ACHN (cell line): ENCODE measurements at places on chromosomes 3 and 15.
A peak's percentile ranks its signal among the peaks of the same experiment; 100 is the strongest.

- DNase-seq: peak; percentile 71
Observed at GRCh38 chr3:134317106-134317947, 56.9 kb downstream of the AMOTL2 start.

- no peak for DNase-seq
Observed at GRCh38 chr3:197238842-197239241, 59.6 kb downstream of the DLG1 start.

DNA sequence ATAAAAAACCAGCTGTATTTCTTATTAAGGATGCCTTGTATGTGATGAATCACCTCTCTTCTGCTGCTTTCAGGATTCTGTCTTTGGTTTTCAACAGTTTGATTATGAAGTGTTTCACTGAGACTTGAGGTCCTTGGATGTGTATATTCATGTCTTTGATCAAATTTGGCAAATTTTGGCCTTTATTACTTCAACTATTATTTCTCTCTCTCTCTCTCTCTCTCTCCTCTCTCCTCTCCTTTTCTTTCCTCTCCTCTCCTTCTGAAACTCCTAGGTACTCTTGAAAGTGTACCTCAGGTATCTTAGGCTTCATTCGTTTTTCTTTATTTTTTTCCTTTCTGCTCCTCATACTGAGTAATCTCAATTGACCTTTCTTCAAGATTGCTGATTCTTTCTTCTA lies 43.3 kb downstream of the LSM3 start:
- no peak for DNase-seq

- peak; percentile 57 for DNase-seq
Observed at GRCh38 chr3:62665627-62666437, 209.4 kb downstream of the CADPS start.

DNA sequence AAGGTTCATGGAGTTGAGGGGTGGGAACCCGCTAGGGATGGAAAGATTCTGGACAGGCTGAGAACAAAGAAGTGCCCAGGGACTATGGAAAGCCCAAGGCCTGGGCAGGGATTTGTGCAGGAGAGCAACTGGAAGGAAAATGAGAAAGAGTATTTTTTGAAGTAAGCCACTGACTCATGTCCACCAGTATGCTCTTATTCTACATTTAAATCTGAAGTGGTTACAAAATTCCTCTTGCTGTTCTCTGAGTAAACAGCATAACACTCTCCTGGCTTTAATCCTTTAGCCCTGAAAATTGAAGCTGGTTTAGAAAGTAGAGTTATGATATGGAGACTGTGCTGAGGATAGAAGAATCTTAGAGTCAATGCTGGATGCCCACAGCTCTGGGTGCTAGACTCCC lies 165.2 kb downstream of the ISL2 start:
- DNase-seq: no peak

DNA sequence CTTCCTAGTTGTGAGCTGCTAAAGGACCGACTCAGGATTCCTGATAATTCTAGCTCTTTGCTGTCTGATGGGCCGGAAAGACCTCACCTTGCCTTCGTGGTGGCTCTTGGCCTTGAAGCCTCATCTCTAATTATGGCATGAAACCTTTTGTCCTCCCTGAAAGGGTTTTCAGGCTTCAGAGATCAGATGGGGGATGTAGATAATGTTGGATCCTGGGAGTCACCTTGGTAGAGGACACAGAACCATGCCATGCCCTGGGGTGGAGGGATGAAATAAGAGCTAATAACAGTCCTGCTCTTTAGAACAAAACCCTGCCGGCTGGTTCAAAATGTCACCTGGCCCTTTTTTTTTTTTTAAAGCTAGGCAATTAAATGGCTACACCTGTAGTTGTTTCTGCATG lies 50.8 kb upstream of the SYN2 start:
- no peak for DNase-seq
